ENCODE measurements at places on chromosomes 7 and 10.
A peak's percentile ranks its signal among the peaks of the same experiment; 100 is the strongest.

- no peak for DNase-seq
Measured at GRCh38 chr10:58993480-58994221, 182.8 kb upstream of the PHYHIPL start.

- no peak for DNase-seq
Measured at GRCh38 chr10:49319206-49319605, 20.2 kb downstream of the C10orf71 start.

DNA sequence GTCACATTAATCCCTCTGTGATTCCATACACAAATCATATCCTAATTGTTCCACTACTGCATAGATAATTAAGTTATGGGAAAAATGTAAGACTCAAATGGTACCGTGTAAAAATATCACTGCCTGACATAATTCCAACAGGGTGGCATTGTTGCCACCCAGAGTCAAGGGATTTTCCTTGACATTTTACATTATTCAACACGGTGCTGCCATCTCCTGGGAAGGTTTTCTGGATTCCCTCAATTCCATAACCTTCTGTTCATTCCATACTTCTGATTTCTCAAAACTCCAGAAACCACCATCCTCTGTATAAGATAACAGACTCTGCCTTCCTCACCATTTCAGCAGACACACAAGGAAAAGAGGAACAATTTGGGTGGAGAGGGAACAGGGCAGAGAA is 495.9 kb downstream of the XPNPEP1 start:
- no peak for DNase-seq

DNA sequence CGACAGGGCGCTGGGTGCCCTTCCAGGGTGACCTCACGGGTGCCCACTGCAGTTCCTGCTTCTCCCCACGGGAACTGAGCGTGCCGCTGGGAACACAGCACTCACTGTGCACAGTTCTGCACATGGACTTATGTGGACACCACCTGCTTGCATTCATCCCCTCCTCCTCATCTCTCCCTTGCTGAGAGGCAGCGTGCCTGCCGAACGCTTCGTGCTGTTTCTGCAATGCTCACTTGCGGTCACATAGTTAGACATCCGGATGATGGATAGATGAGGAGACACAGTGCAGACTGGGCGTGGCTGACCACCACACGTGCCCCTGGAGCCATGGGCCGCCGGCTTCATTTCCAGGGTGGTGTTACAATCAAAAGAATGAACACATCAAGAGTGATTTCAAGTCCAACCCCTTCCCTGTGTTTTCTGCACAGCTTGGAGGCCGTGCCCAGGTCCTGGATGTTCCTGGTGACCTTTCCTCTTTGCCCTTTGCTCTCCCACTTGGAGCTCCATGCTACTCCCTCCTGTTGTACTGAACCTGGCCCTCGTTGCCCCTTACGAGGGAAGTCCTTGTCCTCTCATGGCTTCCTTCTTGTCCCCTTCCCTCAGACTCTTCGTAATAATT is 119.4 kb downstream of the VIPR2 start:
- DNase-seq = no peak

GRCh38 chr10:19577381-19577780 is 238.9 kb upstream of the PLXDC2 start:
- DNase-seq = no peak

GRCh38 chr10:132207536-132208461 is 21.1 kb downstream of the DPYSL4 start:
- DNase-seq = no peak

DNA sequence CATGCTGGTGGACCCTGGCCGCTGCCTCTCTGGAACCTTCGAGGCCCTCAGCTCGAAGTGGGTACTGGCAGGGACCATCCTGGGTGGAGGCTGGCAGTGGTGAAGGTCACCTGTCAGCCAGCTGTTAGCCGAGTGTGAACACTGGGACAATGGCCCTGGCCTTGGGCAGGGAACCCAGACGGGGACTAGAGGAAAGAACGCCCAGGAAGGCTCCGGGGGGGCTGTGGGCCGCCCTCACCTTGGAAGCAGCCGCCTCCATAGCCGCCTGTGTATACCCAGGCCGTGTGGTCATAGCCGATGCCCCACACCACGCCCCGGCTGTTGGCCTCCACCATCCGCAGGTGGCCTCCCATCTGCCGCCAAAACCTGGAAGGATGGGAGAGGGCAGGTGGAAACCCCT is 17.6 kb downstream of the BHLHA15 start:
- no peak for DNase-seq

DNA sequence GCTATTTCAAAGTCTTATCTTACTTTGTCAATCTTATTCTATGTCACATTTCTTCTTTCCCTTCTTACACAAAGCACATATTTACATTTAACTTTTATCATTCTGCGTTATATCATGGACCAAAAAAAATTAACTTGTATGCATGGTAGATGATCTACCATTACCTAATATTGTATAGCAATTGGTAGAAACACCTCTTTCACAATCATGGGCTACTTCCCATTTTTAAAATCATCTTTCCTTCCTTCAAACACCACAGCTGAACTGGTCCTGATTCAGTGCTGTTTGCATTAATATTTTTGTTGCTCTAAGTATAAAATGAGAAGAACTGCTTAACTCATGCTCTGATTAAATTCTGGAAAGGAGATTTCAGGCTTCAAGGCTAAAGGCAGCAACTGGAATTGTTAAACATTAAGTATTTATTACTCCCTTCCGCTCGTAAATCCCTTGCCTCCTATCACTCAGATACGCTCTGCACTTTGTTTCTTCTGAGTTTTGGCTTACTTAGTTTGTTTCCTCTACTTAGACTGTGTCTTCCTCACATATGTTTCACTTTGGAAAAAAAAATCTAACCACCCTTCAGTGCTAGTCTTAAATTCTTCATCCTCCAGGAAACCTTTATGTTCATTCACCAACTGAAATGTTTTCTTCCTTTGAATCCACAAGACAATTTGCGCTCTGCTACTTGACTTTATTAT is 901.4 kb downstream of the PCDH15 start:
- DNase-seq = no peak

DNA sequence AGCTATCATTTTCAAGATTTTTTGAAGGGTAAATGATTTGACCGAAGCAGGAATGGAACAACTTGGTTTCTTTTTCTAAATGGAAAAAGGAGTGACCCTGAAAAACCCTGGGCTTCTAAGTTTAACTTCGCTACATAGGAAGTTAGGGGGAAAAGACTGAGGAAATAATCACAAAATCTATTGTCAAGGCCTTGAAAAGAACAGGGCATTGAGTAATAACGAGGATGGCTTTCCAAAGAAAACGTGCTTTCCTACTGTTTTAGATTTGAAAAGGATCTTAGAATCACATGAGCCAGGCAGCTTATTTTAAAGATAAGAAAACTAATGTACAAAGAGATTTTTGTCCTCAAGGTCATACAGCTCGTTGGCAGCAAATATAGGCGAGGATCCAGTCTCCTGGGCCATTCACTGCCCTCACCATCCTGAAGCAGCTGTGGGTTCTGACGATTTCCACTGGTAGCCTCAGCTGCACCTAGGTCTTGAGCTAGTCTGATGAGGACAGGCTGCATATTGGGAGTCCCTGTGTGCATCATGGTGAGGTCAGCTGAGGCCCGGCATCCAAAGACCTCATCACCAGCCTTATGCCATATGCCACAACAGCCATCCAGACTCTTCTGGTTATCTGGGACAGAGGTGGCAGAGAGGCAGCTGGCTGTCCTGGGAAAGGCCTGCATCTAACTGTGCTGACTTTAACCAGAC is 384.7 kb upstream of the NRP1 start:
- no peak for DNase-seq

- DNase-seq = no peak
Measured at GRCh38 chr7:139873593-139874301, 44.7 kb downstream of the TBXAS1 start.

GRCh38 chr7:132526111-132526740 is 50.0 kb downstream of the PLXNA4 start:
- no peak for DNase-seq

DNA sequence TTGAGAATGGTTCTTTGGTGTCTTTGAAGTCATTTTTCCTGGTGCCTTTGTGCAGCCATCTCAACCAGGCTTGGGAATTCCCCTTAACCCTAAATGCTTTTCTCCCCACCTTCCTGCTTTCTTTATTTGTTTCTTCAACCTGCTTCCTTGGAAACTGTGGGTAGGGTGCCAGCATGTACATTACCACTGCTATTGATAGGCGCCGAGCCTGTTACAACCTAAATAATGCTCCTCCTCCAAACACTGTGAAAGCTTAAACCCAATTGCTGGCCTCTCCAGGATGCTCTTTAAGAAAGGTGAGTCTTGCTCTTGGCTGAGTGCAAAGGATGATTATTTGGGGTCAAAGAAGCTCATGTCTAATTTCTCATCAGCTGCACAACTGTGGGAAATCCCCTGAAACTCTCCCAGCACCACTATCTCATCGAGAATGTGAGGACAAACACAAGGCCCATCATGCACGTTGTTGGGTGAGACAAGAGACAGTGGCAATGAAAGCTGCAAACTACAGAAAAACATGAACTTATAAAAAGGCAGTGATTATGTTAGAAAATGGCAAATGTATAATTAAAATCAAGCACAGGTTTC is 285.5 kb upstream of the IGFBP3 start:
- no peak for DNase-seq

DNA sequence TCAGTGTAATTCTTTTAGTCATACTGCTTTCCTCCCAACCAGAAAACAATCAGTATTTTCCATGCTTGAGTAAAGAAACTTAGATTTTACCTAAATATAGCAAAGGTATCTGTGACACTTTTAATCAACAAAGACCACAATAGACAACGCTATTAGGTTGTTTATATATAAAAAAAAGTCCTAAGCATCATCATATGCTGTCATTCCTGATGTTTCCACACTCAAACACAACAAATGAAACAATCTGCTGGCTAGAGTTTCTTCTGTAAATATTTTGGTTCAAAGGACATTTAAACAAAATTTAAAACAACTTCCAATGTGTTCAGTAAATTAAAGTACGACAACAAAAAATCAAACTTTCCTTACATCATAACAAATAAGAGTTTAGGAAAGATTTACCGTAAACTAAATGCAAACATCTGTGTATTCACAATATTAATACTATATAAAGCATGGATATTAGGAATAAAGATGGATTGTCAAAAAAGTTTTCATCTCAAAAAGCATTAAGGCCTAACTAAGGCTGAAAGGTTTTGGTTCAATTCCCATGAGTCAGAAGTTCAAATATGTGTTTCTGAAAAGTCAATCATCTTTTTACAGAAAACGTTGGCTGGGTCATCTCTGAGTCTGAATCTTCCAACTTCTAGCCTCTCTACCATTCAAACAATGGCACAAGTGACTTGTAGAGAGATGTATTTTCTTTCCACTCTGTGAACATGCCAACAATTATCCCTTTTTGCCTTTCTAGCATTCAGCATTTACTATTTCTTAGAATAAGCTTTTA is 157.1 kb downstream of the CRPPA start:
- DNase-seq = no peak

DNA sequence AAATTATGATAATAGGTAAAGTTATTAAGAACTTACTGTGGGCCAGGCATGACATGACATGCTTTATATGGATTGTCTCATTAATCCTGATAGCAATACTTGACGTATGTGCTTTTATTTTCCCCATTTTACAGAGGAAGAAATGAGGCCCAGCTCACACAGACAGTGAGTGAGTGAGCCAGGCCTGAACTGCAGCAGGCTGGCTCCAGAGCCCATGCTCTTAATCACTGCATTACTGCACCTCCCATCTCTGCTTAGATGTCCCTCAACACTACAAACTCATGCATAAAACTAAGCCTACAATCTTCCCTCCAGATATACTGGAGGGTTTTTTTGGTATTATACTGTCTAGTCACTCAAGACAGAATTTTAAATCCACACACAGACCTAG is 68.5 kb upstream of the OSBPL3 start:
- DNase-seq = no peak

GRCh38 chr7:19095353-19095860 is 22.0 kb downstream of the TWIST1 start:
- no peak for DNase-seq

GRCh38 chr7:115449689-115450088 is 527.8 kb downstream of the MDFIC start:
- DNase-seq = no peak

DNA sequence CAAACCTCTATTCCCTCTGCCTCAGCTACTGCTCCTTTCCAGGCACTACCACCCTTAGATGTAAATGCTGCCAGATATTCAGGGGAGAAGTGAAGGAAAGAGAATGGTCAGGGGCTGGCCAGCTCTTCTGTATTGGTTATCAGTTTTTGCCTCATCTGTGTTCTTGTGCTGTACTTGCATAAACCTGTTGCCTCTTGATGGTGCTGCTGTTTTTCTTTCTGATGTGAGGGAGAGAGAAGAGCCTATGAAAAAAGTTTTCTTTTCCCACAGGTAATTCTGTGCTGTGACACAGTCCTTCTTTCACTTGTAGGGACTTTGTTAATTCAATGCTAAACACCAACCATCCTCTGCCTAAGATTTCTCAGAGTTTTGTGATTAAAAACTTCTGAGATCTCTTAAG is 57.5 kb downstream of the STK31 start:
- no peak for DNase-seq

- DNase-seq = no peak
Measured at GRCh38 chr7:83484266-83484665, 164.7 kb downstream of the SEMA3E start.

DNA sequence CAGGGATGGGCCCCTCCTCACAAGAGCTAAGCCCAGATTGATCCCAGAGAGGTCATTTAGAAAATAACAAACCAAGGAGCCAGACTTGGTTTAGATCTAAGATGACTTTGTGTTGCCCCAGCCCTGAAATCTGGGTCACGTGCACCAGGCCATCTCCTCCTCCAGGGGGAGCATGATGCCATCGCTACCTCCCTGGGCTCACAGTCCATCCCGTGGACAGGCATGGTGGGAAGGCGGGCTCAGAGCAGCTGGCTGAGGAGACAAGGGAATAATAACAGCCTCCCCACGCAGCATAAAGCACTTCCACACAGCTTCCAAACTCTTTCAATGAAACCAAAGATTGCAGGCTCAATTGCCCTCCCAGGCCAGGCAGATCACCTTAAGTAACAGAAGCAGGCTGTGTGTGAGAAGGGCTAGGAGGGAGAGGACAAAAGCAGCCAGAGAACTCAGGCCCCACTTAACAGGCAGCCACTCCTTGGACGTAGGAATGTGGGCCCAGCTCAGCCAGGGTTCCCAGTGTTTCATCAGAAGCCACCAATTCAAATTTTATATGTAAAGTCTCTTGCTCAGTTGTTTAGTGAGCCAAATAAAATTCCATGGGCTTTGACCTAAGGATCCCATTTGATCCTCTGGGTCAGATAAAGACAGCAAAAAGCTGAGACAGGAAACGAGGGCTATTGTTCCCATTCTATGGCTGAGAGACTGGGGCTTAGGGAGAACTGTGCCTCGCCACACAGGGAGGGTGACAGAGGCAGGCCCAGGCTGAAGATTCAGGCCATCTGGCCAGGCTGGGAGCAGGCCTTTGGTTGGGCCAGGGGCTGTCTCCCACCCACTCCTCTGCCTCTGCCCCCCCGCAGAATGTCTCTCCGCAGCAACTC is 100.2 kb downstream of the COL13A1 start:
- DNase-seq = peak; percentile 44

- DNase-seq = no peak
Measured at GRCh38 chr7:13827716-13828115, 161.8 kb downstream of the ETV1 start.

GRCh38 chr7:79217468-79217867 is 236.0 kb downstream of the MAGI2 start:
- no peak for DNase-seq

GRCh38 chr7:79452032-79452494 is 1.4 kb downstream of the MAGI2 start:
- peak; percentile 75 for DNase-seq

- DNase-seq = no peak
Measured at GRCh38 chr7:98338441-98338840, 57.0 kb downstream of the BRI3 start.
